Type B pancreatic cell (in vitro differentiated cells): ENCODE measurements at places on chromosomes 11 and 22. TPM values are rescaled to one million over a fixed set of nuclear protein-coding genes. Genes with fewer than 3 reads are reported as not detected.

GRCh38 chr11:1888347-1888753 lies 3.3 kb downstream of the PRR33 start:
- no peak for DNase-seq

GRCh38 chr11:111429066-111429506 lies 50.0 kb upstream of the POU2AF1 start:
- no peak for DNase-seq

DNA sequence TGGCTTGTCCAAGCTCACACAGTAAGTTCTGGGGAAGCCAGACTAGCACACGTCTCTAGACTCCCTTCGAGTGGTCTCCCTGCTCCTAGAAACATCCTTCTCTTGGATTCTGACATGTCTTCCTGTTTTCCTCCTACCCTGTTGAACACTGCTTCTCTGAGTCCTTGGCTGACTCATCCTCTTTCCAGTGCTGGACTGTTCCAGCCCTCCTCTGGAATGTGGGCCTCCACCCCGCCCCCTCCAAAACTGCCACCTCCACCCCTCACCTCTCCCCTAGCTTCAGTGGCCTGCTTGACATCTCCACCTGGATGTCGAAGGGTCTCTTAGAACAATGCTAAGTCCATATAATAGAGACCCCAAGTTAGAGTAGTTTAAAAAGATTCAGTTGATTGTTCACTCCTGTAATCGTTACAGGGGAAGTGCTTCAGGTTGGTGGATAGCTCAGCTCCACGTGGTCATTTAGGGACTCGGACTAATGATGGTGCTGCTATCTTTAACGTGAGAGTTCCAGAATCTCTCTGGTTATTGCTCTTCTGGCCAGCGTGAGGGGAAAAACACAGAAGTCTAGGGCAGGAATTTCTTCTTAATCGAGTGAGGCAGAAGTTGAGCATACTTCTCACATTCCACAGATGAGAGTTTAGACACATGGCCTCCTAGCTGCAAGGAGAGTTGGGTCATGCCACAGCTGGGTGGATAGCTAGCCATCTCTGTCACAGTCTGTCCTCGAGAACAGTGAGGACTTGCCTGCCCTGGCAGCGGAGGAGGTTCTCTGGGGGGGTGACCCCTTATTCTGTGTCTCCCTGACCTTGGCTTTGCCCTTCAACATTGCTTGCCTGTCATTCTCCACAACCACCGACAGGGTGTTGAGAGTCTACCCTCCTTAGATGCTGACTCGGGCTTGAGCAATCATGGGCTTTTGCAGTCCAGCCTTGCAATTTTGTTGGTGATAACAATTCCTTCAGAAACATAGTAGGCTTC lies 4.7 kb upstream of the C11orf96 start:
- no peak for DNase-seq

GRCh38 chr22:46006379-46007002 lies 29.5 kb upstream of the WNT7B start:
- DNase-seq: peak; percentile 88

DNA sequence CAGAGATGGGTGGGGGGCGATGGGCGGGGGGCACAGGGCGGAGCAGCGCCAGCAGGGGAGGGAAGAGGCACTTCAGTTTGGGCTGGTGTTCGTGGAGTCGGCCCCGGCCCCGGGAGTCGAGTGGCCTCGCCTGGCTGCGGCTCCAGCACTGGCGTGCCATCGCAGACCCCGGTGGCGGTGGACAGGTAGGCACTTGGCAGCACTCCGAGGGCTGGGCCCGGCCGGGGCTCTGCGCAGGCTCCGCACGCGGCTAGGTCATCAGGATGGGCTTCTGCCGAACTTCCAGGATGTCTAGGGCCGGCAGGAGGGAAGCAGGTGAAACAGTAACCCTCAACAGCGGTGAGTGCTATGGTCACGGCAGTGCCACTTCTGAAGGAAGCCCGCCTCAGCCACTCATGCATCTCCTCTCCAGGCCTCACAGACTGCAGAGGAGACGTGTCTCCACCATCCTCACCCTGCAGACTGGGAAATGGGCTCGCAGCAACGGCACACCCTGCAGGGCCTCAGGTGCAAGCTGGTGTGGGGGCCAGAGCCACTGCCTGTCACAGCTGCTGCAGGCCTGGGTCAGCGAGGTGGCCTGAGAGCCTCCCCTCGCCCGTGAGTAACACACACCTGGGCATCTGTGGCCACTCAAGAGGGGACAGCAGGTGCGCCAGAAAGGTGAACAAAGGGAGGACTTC lies 33.3 kb downstream of the NUP50 start:
- DNase-seq: no peak

GRCh38 chr11:129323896-129324502 lies 51.6 kb upstream of the BARX2 start:
- DNase-seq: peak; percentile 8

- DNase-seq: no peak
These were observed 30.9 kb upstream of the LRRC32 start for GRCh38 chr11:76701294-76702040.

- no peak for DNase-seq
These were observed at the start of gene FADS3 for GRCh38 chr11:61891331-61892084. Gene FADS3 (minus strand): TSS chr11:61891545. CDS start chr11:61891381, 164 bp downstream.

KRTAP5-2 gene
- not detected in 2 replicates for total RNA-seq

C1QTNF5 gene
- 2.0 and 4.0 TPM in 2 replicates for total RNA-seq

RAG2 gene
- total RNA-seq: 0.14 TPM in 1 of 2 replicates, not detected in the other

NAT10 gene
- 46.9 and 63.5 TPM in 2 replicates for total RNA-seq

CDC42EP1 gene
- 20.5 and 30.4 TPM in 2 replicates for total RNA-seq
